COLO829 (cell line): ENCODE measurements at places on chromosomes 6 and 20.

DNA sequence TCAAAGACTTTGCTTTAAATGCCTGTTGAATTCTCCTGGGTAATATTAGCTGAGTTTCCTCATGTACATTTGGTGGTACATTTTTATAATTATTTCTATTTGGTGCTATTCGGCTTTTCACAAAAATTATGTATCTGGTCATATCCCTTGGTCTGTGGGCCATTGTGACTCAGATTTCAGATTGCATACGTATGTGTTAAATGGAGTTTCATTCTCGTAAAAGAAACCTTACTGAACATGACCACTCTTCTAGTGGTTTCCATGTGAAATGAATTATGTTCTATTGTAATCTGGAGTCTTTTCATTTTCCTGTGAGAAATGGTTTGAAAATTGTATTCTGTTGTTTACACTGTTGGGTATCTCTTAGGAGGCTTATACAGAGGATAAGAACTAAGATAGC lies 386.2 kb upstream of the FLRT3 start:
- DNase-seq: no peak

DNA sequence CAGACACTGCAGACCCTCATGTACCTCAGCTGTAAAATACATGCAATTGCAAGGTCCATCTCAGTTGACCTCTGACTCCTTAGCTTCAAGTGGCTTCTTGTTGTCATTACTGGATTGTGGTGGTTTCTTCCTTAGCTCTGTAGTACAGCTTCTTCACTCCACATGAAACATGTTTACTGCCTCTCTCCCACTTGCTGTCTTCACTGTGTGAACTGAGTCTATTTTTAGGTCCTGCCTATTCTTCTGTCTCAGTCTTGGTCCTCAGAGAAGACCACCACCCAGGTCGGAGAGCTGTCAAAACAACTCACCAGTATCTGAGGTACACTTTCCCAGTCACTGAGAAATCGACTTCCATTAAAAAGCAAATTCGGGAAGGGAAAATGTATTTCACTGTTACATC lies 50.2 kb upstream of the EYA4 start:
- no peak for DNase-seq

GRCh38 chr20:10288954-10289646 lies 70.5 kb downstream of the SNAP25 start:
- DNase-seq: no peak

- DNase-seq: peak; percentile 57
Observed at GRCh38 chr20:47357296-47358038, 968 bp upstream of the ZMYND8 start.

GRCh38 chr20:5401277-5401875 lies 84.6 kb upstream of the PROKR2 start:
- DNase-seq: no peak

- DNase-seq: no peak
Observed at GRCh38 chr6:14986370-14986769, 259.5 kb upstream of the JARID2 start.

DNA sequence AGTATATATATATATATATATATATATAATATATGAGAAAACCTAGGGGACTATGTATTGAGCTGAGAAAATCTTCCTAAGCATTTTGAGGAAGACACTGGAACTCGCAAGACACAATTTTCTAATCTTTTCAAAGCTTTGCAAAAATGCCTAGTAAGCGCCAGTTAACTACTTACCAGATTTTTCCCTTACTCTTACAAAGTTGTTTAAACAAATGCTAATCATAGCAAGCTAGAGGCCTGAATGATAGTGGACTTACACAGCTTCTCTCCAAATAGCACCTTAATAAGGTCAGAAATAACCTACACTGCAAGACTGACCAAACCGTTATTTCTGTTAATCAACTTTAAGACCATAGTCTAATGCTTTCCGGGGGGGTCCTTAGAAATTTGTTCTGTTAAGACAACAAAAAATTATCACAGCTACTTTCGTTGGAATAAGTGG lies 56.1 kb upstream of the HFE start:
- DNase-seq: no peak

DNA sequence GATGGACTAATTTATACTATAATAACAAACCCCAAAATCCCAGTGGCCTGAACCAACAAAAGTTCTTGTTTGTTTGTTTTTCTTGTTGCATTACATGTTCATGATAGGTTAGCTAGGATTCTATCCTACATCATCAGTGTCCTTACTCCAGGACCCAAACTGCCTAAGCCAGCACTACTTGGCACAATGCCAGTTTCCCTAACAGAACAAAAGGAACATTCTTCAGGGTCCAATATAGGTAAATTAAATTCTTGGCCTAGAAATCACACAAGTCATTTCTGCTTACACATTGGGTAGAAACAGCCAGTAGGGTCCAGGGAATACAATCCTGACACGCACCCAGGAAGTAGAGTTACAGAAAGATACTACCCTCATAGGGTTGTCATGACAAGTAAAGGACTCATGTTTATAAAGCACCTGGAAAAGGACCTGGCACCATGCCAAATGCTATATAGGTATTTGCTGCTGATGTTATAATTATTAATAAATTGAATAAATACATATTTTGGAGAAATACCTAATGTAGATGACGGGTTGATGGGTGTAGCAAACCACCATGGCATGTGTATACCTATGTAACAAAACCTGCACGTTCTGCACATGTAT lies 38.8 kb downstream of the RCAN2 start:
- no peak for DNase-seq

DNA sequence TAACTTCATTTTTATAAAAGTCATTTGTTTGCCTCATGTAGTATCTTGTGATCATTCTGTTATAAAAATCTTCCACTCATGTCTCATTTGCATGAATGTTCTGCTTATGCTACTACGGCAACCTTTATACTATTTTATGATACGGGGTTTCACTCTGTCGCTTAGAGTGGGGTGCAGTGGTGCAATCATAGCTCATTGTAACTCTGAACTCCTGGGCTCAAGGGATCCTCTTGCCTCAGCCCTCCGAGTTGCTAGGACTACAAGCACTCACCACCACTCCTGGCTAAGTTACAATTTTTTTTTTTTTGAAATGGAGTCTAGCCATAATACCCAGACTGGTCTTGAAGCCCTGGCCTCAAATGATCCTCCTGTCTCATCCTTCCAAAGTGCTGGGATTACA lies 154.4 kb upstream of the PREP start:
- no peak for DNase-seq

GRCh38 chr6:157717340-157717748 lies 105.7 kb upstream of the SNX9 start:
- no peak for DNase-seq

GRCh38 chr6:155297669-155298068 lies 16.6 kb downstream of the TFB1M start:
- no peak for DNase-seq

DNA sequence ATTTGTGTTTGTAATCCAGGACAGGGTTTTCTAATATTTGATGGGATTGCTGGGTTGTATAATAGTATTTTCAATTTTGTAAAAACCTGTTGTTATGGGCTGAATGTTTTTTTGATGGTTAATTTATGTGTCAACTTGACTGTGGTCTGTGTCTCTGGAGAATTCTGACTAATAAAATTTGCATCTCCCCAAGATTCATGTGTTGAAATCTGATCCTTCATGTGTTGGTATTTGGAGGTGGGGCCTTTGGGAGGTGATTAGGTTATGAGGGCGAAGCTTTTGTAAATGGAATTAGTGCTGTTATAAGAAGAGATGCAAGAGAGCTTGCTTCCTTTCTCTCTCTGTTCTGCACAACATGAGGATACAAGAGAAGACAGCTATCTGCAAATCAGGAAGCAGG lies 48.7 kb upstream of the SAMD5 start:
- DNase-seq: no peak

DNA sequence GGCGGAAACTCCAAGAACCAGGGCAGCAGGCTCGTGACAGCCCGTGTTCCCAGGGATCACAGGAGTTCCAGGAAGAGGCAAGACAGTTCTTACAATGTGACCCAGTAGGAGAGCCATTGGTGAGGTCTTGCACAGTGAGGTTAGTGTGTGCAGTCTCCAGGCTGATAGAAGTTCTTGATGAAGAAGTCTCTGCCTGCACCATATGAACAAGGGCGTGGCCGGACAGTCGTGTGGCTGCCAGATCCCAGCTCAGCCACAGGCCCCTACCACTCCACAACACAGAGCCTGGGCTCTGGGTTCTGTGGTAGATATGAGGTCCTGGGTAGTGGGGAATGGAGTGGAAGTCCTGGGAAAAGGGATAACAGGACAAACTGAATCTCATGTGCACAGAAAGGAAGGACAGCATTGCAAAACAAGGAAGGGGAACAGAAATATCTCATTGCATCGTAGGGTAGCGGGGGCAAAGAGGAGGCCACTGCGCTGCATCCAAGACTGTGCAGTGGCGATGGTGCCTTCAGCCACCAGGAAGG lies 65.2 kb downstream of the STX11 start:
- DNase-seq: no peak

- no peak for DNase-seq
Observed at GRCh38 chr6:45132658-45133294, 195.4 kb upstream of the RUNX2 start.

DNA sequence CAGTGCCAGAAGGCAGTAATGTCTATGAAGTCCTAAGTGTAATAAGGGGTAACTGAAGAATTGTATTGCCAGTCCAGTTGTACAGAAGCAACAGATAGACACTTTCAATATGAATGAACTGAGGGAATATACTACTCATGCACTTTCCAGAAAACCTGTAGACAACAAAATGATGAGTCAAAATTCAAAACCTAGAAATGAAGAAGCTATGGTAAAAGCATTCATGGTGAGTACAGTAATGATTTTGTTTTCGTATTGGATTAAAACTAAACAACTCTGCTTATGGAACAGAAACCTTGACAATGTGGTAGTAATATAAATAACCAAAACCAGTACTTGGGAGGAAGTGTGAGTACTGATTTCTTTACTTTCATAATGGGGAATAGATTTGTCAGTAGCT lies 35.0 kb downstream of the ARMC2 start:
- DNase-seq: no peak

- DNase-seq: no peak
Observed at GRCh38 chr6:22499815-22500214, 69.6 kb upstream of the HDGFL1 start.

GRCh38 chr6:144559865-144560593 lies 274.9 kb downstream of the UTRN start:
- peak; percentile 9 for DNase-seq

DNA sequence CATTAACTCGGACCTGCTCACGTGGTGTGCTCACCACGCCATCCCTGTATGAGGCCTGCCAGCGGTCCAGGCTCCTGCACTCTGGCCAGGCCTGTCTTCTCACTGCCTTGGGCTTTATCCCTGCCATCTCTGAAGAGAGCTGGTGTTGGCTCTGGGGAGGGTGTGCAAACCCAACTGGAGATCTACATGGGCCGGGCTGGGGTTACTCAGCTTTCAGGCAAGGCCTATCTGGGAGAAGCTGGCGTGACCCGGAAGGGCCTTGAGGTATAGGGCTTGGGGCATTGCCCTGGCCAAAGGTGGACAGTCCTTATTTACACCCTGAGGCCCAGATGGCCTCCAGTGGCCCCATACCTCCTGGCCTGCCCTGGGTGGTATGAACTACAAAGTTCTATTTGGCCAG lies 5.0 kb downstream of the SLC29A1 start:
- no peak for DNase-seq

- DNase-seq: no peak
Observed at GRCh38 chr6:114649298-114649697, 306.5 kb upstream of the HS3ST5 start.

- DNase-seq: no peak
Observed at GRCh38 chr6:23618366-23618765, 507.6 kb upstream of the NRSN1 start.
